ENCODE measurements at places on chromosomes 16 and 17.

DNA sequence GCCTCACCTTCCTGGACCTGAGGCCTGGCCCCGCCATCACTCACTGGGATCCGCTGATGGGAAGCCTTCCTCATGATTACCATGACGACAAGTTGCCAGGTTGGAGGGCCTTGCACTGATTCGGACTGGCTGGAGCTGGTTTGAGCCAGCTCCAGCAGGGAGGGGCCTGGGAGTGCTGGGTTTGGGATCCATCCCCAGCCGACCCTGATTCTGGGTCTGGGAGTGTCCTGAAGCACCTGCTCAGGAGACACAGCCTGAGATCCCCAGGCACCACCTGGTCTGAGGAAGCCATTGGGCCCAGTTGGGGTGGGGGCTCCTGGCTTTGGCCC is 5.9 kb upstream of the BAIAP3 start:
- no peak for DNase-seq

DNA sequence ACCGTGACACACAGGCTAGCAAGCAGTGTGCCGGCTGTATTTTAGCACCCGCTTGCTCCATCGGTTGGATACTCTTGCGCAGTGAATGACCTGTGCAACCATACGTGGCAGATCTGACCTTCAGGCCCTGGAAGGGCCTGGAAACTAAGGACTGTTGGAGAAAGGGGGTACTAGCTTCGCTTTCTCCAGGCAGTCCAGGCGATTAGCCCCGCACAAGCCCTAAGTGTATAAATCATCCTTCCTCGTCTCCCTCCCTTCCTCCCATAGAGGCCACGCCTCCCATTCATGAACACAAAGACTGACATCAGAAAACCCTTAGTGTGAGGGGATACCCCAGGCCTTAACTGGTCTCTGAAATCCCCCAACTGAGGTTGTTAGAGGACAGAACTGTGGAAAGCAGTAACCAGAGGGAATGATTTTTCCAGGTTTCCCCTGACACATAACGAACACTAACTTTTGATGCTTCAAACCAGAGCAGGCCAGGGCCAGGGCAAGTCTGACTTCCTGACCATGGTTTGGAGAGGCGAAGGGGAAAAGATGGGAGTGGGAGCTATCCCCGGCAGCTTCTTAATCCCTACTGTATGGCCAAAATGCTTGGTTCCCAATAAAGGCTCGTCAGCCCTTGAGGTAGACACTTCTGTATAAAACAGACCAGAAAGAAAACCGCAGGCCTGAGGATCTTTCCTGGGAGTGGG is 1.4 kb upstream of the DYNLL2 start:
- DNase-seq: no peak

DNA sequence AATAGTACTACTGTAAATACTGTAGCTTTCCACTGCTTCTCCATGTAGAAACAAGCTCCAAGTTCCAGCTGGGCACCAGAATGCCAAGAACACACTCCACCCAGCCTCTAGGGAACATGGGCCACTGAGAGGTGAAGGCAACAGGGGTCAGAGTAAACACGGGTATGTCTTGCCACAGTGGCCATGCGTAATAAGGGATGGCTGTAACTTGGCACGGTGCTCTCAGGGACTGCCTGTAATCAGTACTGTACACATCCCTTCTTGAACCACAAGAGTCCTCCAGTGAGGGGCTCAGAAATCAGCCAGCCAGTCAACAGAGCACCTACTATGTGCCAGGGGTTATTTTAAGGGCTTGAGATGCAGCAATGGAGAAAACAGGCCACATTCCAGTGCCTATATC is 10.8 kb downstream of the LRRC59 start:
- no peak for DNase-seq

- DNase-seq: no peak
These were observed 71.0 kb downstream of the CDRT15 start for GRCh38 chr17:14165616-14166015.

- no peak for DNase-seq
These were observed 123.2 kb upstream of the AXIN2 start for GRCh38 chr17:65684631-65685030.

DNA sequence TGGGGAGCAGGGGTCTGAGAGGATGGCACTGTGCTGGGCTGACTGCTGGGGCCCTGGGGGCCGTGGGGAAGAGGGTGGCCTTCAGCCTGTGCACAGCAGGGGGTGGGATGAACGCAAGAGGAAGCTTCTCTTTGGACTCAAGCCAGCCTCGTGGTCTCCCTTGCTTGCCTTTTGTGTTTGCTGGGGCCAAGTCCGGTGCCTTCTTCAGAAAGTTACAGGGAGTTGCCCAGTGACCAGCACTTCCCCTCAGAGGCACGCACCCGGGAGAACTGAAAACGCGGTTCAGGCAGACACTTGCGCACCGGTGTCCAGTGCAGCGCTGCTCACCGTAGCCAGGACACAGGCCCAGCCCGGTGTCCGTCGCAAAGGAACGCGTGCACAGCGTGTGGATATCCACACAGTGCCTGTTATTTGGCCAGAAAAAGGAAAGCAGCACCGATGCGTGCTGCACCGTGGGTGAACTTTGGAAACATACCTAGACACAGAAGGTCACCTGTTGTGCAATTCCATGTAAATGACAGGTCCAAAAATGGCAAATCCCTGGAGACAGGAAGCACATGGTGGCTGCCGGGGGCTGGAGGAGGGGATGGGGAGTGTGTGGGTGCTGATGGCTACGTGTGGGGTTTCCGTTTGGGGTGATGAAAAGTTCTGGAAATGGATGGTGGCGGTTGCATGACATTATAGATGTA is 29.4 kb upstream of the NUDT16L1 start:
- no peak for DNase-seq
